ENCODE measurements at places on chromosomes 7 and 10. TPM values are rescaled to one million over a fixed set of nuclear protein-coding genes. Genes with fewer than 3 reads are reported as not detected.

The GPR26 gene
- 0.07 TPM for total RNA-seq

The CNPY1 gene
- 0.31 TPM for total RNA-seq

The HDAC9 gene
- 11.0 TPM for total RNA-seq

The LRRD1 gene
- 0.08 TPM for total RNA-seq

The CYP17A1 gene
- total RNA-seq: not detected

The PRKCQ gene
- total RNA-seq: 27.5 TPM

The CREB5 gene
- 1.7 TPM for total RNA-seq

The MMRN2 gene
- 1.0 TPM for total RNA-seq

The TMEM184A gene
- total RNA-seq: 0.66 TPM

The ESYT2 gene
- 52.7 TPM for total RNA-seq

The GIMAP7 gene
- not detected for total RNA-seq

The PNLIPRP1 gene
- not detected for total RNA-seq

The MPP7 gene
- total RNA-seq: 8.0 TPM

The COL1A2 gene
- total RNA-seq: 61.6 TPM

The CLDN3 gene
- total RNA-seq: 24.1 TPM

The WDR86 gene
- 59.1 TPM for total RNA-seq

The WIPF3 gene
- total RNA-seq: 5.9 TPM

The GDF10 gene
- 0.43 TPM for total RNA-seq

The NT5C3A gene
- 36.8 TPM for total RNA-seq

The TMEM236 gene
- 0.03 TPM for total RNA-seq

The ZKSCAN1 gene
- total RNA-seq: 19.4 TPM

The LIPJ gene
- total RNA-seq: 0.14 TPM

The C10orf105 gene
- total RNA-seq: 0.19 TPM

The AMZ1 gene
- 0.73 TPM for total RNA-seq

The CYTH3 gene
- 15.3 TPM for total RNA-seq

The CALHM1 gene
- total RNA-seq: 0.93 TPM

The CCDC172 gene
- total RNA-seq: 3.8 TPM

The SUGCT gene
- 5.6 TPM for total RNA-seq

The PDAP1 gene
- 93.1 TPM for total RNA-seq
